ENCODE measurements at places on chromosomes 3 and 15.
A peak's percentile ranks its signal among the peaks of the same experiment; 100 is the strongest.

DNA sequence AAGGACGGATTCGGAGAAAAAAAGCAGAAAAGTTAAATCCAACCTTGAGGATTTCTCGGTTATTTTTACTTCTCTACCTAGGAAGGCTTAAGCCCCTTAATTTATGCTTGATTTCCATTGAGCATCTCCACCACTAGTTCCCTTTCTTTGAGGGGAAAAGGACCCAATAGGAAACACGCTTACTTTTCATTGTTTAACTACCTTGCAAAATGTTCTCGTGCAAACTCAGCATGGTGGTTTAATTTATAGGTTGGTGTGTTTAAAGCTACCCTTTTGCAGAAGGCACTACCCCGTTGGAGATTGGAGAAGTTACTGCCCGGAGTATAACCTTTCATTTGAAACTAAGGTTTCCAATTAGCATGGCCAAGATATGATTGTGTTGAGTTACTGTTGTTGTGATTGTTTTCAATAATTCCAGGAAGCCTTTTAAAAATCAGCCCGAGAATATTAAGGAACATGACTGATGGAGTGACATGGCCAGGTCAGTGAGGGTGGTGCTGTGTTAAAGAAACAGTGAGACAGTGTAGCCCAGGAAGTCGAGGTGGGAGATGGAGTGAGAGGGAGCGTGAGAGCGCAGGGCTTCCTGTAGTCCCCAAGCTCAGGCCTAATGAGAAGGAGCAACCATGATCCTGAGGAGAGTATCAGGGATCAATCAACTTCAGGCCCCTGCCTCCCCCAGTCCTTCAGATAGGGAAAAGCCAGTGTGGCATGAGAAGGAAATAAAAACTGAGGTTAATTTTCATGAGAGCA, 76.6 kb downstream of the AQP9 start:
- ATAC-seq = no peak

DNA sequence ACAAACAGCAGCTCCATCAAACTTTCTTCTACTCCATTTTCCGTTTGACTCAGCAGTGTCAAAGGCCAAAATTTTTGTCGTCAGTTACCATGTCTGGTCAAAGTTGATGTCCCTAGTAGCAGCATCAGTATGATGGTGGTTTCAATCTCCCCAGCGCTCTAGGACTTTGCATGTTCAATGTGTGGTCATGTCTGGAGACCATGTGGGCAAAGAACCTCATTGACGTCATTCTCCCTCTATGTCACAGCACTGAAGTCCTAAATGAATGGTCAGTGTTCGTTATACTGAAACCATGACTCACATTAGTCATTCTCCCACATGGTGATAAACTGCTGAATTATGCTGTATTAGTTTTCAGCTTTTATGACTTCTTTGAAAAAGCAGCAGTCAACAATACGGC, 23.2 kb downstream of the SHC4 start:
- ATAC-seq = peak; percentile 72

GRCh38 chr3:159829539-159830227, 159.0 kb upstream of the IL12A start:
- ATAC-seq = no peak

DNA sequence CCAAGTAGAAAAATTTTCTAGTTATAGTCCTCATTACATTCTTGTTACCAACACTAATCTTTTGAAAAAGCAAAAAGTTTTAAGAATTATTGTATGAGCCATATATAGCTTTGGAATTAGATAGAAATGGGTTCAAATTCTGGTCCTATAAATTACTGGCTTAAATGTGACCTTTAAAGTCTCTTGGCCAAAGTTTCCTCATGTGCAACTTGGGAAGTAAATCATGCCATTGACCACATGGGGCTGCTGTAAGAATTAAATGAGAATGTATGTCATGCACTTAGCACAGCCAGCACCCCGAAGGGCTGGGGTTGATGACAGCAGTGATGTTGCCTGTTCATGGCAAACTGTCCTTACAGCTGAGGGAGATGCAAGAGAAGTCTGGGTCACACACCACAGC, 108.3 kb downstream of the TOP2B start:
- ATAC-seq = no peak

GRCh38 chr3:73245459-73245858, 184.0 kb downstream of the EBLN2 start:
- no peak for ATAC-seq

- ATAC-seq = no peak
Measured at GRCh38 chr15:67124911-67125588, 59.6 kb downstream of the SMAD3 start.

GRCh38 chr3:185164428-185165217, 11.8 kb upstream of the C3orf70 start:
- no peak for ATAC-seq

GRCh38 chr3:45947361-45947760, 4.1 kb downstream of the CXCR6 start:
- no peak for ATAC-seq

DNA sequence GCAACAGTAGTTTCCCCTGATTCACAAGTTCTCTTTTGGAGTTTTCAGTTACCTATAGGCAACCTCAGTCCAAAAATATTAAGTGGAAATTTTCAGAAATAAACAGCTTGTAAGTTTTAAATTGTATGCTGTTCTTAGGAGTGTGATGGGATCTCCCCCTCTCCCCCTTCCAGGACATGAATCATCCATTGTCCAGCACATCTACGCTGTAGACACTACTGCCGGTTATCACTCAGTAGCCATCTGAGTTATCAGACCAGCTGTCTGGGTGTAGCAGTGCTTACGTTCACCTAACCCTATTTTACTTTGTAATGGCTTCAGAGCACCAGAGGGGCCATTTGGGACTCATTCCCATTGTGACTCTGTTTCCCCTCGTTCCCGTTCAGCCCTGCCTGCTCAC, 96.7 kb upstream of the PLXNA1 start:
- no peak for ATAC-seq

- ATAC-seq = peak; percentile 39
Measured at GRCh38 chr3:23728601-23729117, 77.1 kb upstream of the UBE2E1 start.

DNA sequence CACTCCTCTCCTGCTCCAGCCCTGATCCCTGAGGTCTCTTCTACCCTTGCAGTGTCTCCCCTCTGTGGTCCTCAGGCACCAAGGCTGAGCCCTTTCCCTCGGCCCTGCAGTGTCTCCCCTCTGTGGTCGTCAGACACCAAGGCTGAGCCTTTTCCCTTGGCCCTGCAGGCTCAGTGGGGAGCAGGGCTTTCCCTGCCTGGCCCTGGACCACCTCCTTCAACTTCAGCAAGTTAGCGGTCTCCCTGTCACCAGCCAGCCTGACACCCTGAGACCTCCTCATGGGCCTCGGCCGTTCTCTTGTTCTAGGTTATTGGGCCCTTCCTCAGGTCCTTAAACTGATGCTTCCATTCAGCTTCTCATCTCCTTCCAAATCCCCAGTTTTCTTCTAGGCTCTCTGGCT, 4.3 kb downstream of the NRROS start:
- no peak for ATAC-seq

DNA sequence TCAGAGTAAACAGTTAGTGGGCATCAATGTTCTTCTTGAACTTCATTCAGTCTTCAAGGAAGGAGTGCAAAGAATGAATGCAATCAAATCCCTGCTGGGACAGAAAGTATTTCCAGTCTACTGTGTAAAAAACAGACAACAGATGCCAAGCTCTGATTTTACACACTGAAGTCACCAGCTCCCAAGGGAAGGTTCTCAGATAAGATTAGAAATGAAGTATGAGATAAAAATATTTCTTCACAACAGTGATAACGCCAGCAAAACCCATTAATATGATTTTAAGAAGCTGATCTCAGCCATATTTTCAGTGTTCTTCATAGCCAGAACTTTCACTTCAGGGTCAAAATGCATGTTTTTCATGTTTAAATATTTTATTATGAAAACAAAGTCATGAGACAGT, 265.6 kb downstream of the CTNNB1 start:
- no peak for ATAC-seq

- ATAC-seq = no peak
Measured at GRCh38 chr3:171776839-171777583, 33.3 kb downstream of the PLD1 start.

DNA sequence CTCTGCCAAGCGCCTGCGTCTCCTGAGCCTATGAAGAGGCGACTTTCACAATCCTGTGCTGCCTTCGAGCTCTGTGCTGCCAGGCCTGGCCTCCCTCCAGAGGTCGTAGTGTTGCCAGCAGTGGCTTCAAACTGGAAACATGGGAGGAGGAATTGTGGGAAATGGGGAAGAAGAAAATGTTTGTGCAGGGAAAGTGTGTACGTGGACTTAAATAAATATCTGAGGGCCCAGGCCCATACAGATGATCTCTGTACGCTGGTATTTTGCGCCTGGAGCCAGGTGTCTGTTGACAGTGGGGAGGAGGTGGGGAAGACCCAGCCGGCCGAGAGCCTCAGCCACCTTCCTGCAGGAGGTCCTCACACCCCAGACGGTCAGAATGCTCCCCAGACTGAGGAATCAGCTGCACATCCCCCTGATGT, 44.6 kb downstream of the ZBTB38 start:
- no peak for ATAC-seq

DNA sequence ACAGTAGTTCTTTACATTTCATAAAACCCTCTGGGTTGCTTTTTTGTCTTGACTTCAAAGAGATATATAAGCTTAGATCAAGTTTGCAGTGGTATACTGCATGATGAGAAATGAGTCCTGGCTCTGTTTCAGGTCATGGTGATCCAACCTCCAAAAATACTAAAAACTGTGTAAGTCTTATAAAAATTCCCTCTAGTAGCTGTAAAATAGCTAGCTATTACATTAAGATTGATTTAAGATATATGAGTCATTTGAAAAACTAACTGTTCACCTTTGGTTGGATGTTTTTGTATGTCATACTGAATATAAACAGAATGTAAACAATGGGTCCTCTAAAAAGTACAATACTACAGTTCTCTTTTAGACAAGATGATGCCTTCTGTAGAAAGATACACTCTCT, 879.2 kb downstream of the ROBO1 start:
- no peak for ATAC-seq

DNA sequence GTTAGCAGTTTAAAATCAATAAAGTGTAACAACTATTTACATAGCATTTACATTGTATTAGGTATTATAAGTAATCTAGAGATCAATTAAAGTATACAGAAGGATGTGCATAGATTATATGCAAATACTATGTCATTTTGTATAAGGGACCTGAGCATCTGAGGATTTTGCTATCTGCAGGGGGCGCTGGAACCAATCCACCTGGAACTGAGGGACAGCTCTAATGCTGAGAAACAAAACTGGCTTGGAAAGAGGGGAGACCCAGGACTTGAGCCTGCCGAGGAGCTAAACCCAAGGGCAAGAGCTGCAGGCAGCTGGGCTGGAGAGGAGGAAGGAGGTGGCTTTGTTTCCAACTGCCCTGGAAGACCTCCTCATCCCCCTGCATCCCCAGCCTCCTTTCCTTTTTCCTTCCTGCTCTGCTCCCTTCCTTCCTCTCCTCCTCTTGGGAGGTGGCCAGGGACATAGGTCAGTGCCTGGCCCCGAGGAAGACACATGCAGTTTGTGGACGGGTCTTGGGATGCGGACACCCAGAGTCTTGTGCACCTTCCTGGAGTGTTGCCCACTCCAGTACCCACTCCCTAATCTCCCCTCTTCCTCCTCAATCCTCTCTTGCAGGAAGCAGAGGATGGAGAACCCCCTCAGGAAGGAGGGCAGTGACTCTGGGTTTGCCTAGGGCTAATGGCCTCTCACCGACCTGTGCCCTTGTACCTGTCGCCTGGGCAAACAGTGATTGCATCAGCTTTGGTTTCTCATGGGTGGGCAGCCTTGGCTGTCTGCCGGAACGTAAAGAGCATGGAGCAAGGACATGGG, 825 bp upstream of the RTP3 start:
- peak; percentile 44 for ATAC-seq

DNA sequence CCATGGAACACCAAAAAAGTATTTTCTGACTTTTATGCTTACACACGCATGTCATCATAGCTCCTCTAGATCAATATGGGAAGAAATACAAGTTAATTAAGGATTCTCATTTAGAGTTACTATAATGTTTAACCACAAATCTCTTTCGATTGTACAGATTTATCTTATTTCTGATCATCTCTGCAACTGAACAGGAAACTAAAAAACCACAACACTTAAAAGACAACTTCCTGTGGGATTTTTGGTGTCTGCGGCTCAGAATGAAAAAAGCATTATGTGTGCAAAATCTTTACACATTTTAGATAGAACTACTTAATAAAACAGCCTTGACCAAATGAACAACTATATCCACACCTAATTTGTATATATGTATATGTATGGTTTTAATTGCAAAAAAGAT, 3.0 kb upstream of the TJP1 start:
- no peak for ATAC-seq

GRCh38 chr3:49641921-49642707, 32.0 kb upstream of the APEH start:
- no peak for ATAC-seq

DNA sequence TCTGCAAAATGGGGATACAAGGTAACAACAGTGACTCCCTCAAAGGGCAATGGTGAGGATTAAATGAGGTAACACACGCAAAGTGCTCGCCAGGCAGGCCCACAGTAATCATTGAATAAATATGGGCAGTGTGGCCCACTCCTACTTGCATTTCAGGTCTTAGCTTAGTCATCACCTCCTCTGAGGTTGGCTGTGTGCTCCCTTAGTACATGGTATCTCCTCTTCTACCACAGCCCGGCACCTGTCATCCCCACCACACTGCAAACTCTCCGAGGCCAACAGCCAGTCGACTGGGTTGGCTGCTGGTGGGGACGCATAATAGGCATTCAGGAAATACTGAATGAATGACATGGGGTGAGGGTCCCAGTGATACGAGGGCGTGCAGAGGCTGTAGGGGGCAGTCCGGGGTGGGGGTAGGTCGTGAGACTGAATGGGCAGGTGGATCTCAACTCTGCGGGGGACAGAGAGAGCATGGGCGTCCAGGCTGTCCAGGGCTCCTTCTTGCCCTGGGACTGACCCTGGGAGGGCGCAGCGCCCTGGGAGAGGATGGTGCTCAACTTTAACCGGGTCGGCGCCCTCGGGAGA, 375 bp upstream of the MYZAP start:
- ATAC-seq = peak; percentile 4

GRCh38 chr15:38740206-38740605, 175.6 kb upstream of the RASGRP1 start:
- ATAC-seq = no peak

DNA sequence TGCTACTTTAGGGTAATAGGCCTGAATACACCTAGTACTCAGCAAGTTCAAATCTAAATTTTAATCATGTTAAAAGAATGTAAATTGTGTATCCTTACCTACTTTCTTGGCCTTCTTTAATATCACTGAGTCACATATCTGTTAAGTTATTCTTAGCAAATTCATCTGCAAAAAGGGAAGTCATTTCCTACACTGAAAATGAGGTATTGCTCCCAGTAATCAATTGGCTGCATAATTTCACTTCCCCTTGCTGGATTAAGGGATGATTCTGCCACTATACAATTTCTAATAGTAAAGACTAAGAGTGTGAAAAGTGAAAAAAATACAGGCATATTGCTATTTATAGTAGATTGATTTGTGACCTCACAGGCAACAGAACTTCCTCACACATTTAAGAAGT, 47.8 kb downstream of the CCDC54 start:
- no peak for ATAC-seq

GRCh38 chr15:28273873-28274610, 47.9 kb downstream of the HERC2 start:
- ATAC-seq = no peak

- no peak for ATAC-seq
Measured at GRCh38 chr3:150346981-150347863, 60.9 kb upstream of the TSC22D2 start.

- ATAC-seq = peak; percentile 98
Measured at GRCh38 chr3:119352034-119352609, 57.9 kb downstream of the ARHGAP31 start.

- no peak for ATAC-seq
Measured at GRCh38 chr3:130729154-130729553, 17.5 kb downstream of the PIK3R4 start.

- ATAC-seq = no peak
Measured at GRCh38 chr3:177476495-177476894, 279.2 kb upstream of the TBL1XR1 start.
